ENCODE measurements at places on chromosomes 6 and 20. TPM values are rescaled to one million over a fixed set of nuclear protein-coding genes. Genes with fewer than 3 reads are reported as not detected.

DNA sequence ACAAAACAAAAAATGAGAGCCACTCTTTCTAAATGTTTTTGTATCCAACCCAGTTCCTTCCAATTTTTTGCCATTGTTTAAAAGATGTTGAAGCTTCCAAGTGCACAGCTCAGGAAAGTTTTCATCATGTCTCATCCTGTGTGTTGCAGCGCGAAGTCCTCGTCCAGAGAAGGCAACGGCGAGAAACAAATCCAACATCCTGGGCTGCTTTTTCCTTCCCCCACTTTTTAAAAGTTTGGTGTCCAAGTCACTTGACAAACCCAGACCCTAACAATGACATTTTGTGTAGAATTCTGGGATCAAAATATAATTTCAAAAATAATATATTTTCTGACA is 92.3 kb downstream of the ANKRD60 start:
- no peak overlapping the region for H3K27ac ChIP-seq
- no peak for DNase-seq
- H3K4me3 ChIP-seq: no peak overlapping the region
- H3K27me3 ChIP-seq: peaks cover 53% of the 10 kb centered on the region
- H3K36me3 ChIP-seq: no peaks in the 10 kb centered on the region

DNA sequence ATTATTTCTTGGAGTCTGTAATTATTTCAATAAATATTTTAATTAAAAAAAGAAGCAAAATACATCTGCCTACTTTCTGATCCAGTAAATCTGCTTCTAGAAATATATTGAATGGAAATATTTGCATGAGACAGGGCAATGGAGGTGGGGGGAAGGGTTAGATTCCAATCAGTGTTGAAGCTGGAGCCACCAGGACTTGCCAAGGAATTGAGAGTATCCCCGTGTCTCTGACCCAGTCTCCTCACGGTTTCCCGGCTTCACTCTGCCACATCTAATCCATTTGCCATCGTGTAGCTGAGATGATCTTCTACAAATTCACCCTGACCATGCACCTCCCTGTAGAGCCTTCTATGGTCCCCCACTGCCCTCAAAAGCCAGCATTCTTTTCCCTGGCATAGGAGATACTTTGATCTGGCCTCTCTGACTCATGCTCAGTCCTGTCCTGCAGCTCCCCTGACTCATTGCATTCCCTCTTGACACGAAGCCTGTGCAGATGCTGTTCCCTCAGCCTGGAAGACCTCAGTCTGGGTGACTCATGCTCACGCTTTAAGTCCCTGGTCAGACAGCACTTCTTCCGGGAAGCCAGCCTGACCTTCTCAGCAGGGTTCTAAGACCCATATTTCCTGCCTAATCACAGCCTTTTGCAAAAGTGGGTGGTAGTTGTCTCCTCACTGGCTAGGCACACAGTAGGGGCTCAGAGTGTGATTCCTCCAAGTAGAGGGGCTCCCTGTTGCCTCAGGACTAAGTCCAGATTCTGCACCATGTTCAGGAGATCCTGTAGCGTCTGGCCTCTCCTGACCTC is 23.0 kb upstream of the FKBP1A start:
- H3K36me3 ChIP-seq: peaks cover 6% of the 10 kb centered on the region
- peaks cover 24% of the 10 kb centered on the region for H3K27me3 ChIP-seq
- H3K4me1 ChIP-seq: peaks cover 11% of the 10 kb centered on the region
- DNase-seq: no peak
- no peak overlapping the region for H3K27ac ChIP-seq

DNA sequence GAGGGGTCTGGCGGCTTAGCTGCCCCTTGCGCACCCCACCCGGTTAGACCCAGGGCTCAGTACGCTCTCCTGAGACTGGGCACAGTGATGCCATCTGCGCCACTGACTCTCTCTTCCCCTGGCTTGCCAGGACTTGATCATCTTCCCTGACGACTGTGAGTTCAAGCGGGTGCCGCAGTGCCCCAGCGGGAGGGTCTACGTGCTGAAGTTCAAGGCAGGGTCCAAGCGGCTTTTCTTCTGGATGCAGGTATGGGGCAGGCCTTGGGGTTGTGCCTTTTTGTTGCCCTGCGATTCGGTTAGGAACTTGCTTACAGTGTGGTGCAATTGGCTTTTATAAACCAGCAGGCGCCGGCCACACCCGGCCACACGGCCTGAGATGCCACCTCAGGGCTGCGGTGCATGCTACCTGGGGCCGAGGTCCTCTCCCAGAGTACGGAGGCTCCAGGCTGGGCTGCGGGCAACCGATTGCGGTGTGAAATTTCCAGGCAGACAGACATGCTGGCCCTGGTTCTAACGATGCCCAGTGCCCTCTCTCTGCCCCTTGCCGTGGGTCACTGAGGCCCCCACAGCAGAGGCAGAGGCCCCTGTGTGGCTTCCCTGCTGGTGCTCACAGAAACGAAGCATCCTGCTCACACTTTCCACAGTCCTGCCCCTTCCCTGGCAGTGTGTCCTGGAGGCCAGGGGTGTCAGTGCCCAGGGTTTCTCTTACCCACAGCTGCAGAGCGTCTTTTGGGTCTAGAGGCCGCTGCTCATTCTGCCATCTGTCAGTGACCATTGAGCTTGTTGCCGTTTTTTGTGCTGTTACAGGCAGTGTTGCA is 1.7 kb downstream of the ADRM1 start:
- H3K27ac ChIP-seq: peak overlapping the region; percentile 82
- peaks cover 12% of the 10 kb centered on the region for H3K4me1 ChIP-seq
- no peaks in the 10 kb centered on the region for H3K27me3 ChIP-seq
- no peak for DNase-seq

DNA sequence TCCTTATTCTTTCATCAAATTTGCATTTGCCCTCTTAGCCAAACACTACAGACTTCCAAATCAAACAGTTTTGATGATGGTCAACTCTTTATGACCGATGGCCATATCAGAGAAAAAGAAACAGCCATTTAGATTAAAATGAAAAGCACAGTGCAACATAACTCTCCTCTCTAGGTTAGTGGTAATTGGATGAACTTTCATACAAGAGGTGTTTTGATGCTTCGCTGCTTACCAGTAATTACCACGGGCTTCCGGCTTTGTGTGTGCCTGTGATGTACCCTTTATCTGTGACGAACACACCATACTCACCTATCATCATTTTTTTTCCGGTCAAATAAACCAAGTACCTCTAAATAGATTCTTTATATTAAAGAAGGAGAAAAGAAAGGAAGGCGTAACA is 181.8 kb downstream of the FOXA2 start:
- H3K4me1 ChIP-seq: peaks cover 5% of the 10 kb centered on the region
- H3K4me3 ChIP-seq: no peak overlapping the region
- no peaks in the 10 kb centered on the region for H3K36me3 ChIP-seq
- H3K27me3 ChIP-seq: peaks cover 3% of the 10 kb centered on the region

- peaks cover 9% of the 10 kb centered on the region for H3K27me3 ChIP-seq
- no peak overlapping the region for H3K27ac ChIP-seq
- H3K36me3 ChIP-seq: no peaks in the 10 kb centered on the region
- H3K4me3 ChIP-seq: no peak overlapping the region
Measured at GRCh38 chr6:154298297-154298696, 58.3 kb downstream of the IPCEF1 start.

- H3K27ac ChIP-seq: no peak overlapping the region
- H3K36me3 ChIP-seq: peaks cover 6% of the 10 kb centered on the region
- H3K4me1 ChIP-seq: peaks cover 14% of the 10 kb centered on the region
Measured at GRCh38 chr6:108689272-108690161, 128.8 kb downstream of the FOXO3 start.

- no peak overlapping the region for H3K4me3 ChIP-seq
- H3K4me1 ChIP-seq: no peaks in the 10 kb centered on the region
- no peaks in the 10 kb centered on the region for H3K27me3 ChIP-seq
Measured at GRCh38 chr6:77814119-77814518, 161.3 kb downstream of the MEI4 start.

DNA sequence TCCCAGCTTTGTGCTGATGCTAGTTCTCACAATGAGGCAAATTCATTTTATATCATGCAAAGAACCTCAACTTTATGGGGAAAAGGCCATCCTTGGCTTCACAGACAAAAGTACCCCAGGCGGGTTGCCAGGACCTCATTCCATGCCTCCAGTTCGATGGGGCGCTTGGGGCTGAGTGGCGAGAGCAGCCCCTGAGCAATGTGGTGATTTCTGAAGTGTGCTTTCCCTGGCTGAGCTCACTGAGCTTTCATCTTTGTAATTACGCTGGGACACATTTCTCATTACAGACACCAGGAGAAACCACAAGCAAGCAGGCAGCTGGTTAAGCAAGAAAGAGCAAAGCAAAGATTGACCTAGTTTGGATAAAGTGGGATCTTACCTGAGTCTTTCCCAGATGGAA is 301.5 kb upstream of the CDH4 start:
- no peak for DNase-seq
- no peaks in the 10 kb centered on the region for H3K4me1 ChIP-seq
- no peak overlapping the region for H3K4me3 ChIP-seq
- H3K27ac ChIP-seq: no peak overlapping the region
- H3K36me3 ChIP-seq: no peaks in the 10 kb centered on the region
- H3K27me3 ChIP-seq: no peaks in the 10 kb centered on the region

GRCh38 chr20:37521061-37521771 is at the start of gene NNAT:
Gene NNAT, plus strand, starts transcription at chr20:37521250. Its CDS starts 82 bp downstream, at chr20:37521332.
- DNase-seq: no peak
- H3K4me3 ChIP-seq: peak within 1 kb of the TSS; percentile 67
- H3K27me3 ChIP-seq: no peaks in the 10 kb centered on the region
- peak within 1 kb of the TSS; percentile 11 for H3K27ac ChIP-seq
- H3K4me1 ChIP-seq: peaks cover 27% of the 10 kb centered on the region

DNA sequence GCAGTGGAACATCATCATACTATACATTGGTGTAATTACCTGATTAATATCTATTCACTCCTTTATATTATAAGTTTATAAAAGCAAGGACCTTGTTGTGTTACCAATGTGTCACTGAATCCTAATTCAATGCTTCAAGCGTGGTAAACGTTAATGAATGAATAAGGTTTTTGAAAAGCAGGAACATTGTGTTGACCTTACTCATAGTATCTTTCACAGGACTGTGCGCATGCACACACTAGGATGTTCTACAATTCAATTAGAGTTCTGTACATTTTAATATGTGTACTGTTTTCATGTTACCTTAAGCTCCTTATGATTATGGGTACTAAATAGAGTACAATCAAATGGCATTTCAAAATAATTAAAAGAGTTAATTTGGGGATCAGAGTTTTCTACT is 578.5 kb downstream of the BMP2 start:
- no peaks in the 10 kb centered on the region for H3K36me3 ChIP-seq
- H3K4me1 ChIP-seq: no peaks in the 10 kb centered on the region
- no peak overlapping the region for H3K27ac ChIP-seq
- H3K4me3 ChIP-seq: no peak overlapping the region
- no peak for DNase-seq
- H3K27me3 ChIP-seq: no peaks in the 10 kb centered on the region

DNA sequence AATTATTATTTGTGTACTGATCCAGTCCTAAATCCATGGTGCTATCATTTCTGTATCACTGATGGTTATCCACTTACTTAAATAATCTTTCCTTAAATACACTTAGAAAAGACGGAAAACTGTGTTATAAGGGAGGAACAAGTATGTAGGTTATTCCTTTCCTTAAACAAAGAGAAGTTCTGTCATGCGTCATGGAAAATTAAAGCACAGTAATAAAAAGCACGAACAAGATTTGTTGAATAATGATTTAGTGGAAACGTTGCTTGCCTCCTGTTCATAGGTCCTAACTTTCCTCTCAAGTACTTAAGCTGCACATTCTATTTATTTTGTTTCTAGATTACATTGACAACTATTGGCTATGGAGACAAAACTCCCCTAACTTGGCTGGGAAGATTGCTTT is 120.4 kb downstream of the KHDC1L start:
- H3K36me3 ChIP-seq: peaks cover 2% of the 10 kb centered on the region
- no peak overlapping the region for H3K27ac ChIP-seq
- DNase-seq: no peak

- H3K27me3 ChIP-seq: peaks cover 12% of the 10 kb centered on the region
- peaks cover 17% of the 10 kb centered on the region for H3K4me1 ChIP-seq
- peak overlapping the region; percentile 65 for H3K27ac ChIP-seq
- no peak for DNase-seq
- peaks cover 14% of the 10 kb centered on the region for H3K36me3 ChIP-seq
Measured at GRCh38 chr20:44738813-44739477, 6.7 kb upstream of the KCNK15 start.

DNA sequence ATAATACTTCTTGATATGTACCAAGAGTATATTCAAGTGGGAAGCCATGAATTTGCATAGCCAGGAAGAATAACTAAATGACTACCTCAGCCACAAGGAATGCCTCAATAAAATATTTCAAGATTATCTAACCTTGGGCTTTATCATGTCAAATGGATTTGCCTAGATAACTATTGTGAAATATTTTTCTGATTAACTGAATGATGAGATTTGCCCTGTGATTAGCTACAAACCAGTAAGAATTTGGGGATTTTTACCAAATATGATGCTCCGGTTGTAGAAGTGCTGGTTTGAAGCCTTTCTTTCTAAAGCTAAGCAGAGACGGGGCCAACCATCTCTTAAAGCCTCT is 125.6 kb upstream of the LAMP5 start:
- DNase-seq: no peak
- no peaks in the 10 kb centered on the region for H3K4me1 ChIP-seq

- H3K4me1 ChIP-seq: peaks cover 12% of the 10 kb centered on the region
- no peaks in the 10 kb centered on the region for H3K27me3 ChIP-seq
- H3K4me3 ChIP-seq: peak overlapping the region; percentile 41
- no peak for DNase-seq
Measured at GRCh38 chr6:143276436-143276835, 174.1 kb downstream of the ADAT2 start.

- DNase-seq: no peak
- H3K36me3 ChIP-seq: no peaks in the 10 kb centered on the region
- H3K4me3 ChIP-seq: peak overlapping the region; percentile 97
- no peaks in the 10 kb centered on the region for H3K27me3 ChIP-seq
- peaks cover 26% of the 10 kb centered on the region for H3K4me1 ChIP-seq
- peak overlapping the region; percentile 98 for H3K27ac ChIP-seq
Measured at GRCh38 chr6:147201885-147202515, 2.2 kb upstream of the STXBP5 start.

- no peak overlapping the region for H3K4me3 ChIP-seq
- DNase-seq: no peak
- no peaks in the 10 kb centered on the region for H3K27me3 ChIP-seq
- H3K27ac ChIP-seq: no peak overlapping the region
- H3K36me3 ChIP-seq: peaks cover 8% of the 10 kb centered on the region
Measured at GRCh38 chr20:49024220-49024619, 21.9 kb upstream of the CSE1L start.

- peaks cover 19% of the 10 kb centered on the region for H3K27me3 ChIP-seq
- H3K4me1 ChIP-seq: no peaks in the 10 kb centered on the region
- no peak overlapping the region for H3K4me3 ChIP-seq
- H3K36me3 ChIP-seq: peaks cover 2% of the 10 kb centered on the region
- DNase-seq: no peak
- no peak overlapping the region for H3K27ac ChIP-seq
Measured at GRCh38 chr6:128558021-128558420, 37.6 kb upstream of the PTPRK start.

DNA sequence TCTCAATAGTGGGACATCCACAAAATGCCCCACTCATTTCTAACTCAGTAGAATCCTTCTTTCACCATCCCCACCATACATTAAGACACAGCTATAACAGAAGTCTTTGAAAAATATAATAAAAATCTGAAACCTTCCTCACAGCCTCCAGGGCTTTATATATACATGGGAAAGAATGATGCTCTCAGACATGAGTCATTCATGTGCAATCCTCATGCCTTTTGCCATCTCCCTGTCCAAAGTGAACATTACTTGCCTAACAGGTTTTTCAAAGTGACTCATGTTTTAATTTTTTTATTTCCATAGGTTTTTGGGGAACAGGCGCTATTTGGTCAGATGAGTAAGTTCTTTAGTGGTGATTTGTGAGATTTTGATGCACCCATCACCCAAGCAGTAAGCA is 162.7 kb downstream of the RALGAPA2 start:
- no peaks in the 10 kb centered on the region for H3K27me3 ChIP-seq
- peaks cover 10% of the 10 kb centered on the region for H3K36me3 ChIP-seq
- no peak overlapping the region for H3K4me3 ChIP-seq
- H3K4me1 ChIP-seq: peaks cover 8% of the 10 kb centered on the region

Gene ABCF1
- 70.4 TPM for total RNA-seq

Gene ADGRF4
- not detected for total RNA-seq

Gene HTR1B
- not detected for total RNA-seq

Gene ELOVL2
- total RNA-seq: not detected

Gene EGFL8
- 19.6 TPM for total RNA-seq

Gene MYLK2
- total RNA-seq: 0.31 TPM

Gene BTNL2
- not detected for total RNA-seq

All from activated naive CD8-positive, alpha-beta T cell treated with anti-CD3 and anti-CD28 coated beads, Interleukin-2, amount 10 ng/mL, durations not matched to agents 7 days and 5 days (primary cell).